ENCODE measurements at places on chromosomes 6 and 20. TPM values are rescaled to one million over a fixed set of nuclear protein-coding genes. Genes with fewer than 3 reads are reported as not detected.

DNA sequence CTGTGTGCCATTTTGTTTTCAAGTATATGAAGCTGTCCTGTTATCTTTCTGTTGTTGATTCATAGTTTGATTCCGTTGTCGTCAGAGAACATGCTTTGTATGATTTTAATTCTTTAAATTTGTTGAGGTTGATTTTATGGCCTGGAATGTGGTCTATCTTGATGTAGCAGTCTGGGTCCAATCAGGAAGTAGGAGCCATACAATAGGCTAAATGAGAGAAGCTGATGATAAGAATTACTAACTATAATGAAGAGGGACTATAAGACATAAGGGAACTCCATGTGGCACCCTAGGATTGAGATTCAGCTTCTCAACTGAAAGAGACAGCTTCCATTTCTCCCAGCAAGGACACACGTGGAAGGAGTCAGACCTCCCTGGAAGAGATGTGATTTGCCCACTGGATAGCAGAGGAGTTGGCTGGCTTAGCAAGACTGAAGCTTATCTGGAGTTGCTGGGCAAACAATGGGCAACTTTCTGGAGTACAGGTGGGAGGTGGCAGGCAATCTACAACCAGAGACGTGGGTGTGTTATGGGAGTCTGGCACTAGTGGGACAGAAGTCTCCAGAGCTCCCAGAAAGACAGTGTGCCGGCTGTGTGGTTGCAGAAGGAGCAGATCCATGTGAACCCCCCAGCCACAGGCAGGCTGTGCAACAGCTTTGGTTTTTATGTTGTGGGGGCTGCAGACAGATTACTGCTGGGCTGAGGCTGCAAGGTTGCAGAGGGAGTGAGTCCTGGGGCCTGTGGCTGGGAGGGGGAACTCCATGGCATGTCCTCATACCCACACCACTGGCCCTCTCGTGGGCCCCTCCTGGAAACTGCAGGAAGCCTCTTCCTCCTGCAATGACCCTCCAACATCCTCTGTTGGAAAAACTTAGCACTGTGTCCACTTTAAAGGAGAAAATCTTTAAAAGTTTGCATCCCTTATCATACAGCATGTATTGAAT, 7.1 kb downstream of the ZNF831 start:
- DNase-seq = no peak

- DNase-seq = no peak
Measured at GRCh38 chr6:143322386-143322785, 128.1 kb downstream of the ADAT2 start.

DNA sequence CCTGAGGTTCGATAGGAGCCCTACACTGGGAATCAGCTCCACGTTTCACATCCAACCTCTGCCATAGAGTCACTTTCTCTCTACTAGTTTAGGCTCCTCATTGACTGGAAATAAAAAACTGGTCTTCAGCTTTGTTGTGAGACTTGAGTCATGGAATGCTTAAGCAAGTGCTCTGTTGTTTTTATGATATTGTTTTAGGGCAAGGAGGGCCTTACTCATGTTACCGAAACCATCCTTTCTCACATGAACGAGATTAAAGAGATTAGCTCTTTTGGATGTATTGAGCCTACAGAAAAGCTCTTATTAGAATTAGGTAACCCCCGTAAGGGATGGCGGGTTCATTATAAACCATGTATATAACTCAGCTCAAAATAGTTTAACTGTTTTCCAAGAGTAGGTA, 6.9 kb upstream of the MOCS1 start:
- no peak for DNase-seq

- DNase-seq = no peak
Measured at GRCh38 chr6:156822747-156823206, 45.6 kb downstream of the ARID1B start.

ERVFRD-1 gene
- not detected for polyA plus RNA-seq

DNA sequence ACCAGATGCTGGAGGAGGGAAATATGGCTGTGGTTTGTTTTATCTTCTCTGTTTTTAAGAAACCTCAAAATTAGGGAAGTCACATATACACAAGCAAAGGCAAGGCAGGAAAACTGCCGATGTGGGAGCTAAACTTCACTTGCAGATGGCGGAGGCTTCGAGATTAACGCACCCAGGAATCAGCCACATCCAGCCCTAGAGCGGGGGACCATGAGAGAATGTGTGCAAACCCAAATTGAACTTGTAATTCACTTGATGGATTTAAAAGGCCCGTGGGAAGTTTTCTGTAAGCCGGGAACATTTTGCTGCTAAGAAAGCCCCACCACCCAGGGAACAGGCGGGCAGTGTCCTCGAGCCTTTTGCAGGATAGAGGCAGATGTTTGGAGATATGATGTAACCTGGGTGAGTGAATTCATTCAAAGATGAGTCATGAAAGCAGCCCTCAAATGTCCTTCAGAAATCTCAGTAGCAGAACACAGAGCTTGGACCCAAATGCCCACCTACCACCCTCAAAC, 39.9 kb downstream of the PREX1 start:
- peak; percentile 29 for DNase-seq

- peak; percentile 23 for DNase-seq
Measured at GRCh38 chr20:41854765-41855164, 236.6 kb upstream of the CHD6 start.

- peak; percentile 74 for DNase-seq
Measured at GRCh38 chr6:110654096-110654820, 161.0 kb downstream of the CDK19 start.

DNA sequence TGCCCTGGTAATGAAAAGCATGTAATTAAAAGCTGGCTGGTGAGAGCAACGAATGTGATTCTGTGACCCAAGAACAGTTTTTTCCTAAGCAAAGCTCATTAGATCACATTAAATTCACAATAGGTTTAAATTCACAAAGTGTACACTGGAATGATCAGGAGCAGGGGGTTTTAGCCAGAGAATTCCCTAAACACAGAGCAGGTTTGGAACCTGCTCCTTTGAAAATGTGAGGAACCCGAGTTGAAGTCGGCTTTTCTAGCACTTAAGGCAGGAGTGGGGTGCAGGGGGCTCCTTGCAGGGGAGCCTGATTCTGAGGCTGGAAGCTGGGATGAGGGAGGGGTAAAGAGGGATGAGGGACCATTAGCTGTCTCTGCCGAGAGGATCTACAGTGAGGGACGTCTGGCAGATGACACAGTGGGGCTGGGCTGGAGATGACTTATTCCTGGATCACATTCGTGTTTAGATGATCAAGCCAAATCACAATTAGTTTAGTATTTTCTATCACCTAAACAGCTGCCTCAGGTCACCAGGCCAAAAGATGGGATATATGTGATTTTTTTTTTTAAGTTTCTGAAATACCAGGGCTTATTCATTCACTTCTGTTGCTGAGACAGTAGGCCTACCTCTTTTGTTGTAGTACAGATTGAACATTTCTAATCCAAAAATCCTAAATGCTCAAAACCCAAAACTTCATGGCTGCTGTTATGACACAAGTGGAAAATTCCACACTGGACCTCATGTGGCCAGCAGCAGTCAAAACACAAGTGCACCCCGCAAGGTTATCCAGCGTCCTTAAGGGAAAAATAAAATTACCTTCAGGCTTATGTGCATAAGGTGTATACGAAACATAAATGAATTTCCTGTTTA, 93.1 kb upstream of the HIVEP1 start:
- no peak for DNase-seq

DNA sequence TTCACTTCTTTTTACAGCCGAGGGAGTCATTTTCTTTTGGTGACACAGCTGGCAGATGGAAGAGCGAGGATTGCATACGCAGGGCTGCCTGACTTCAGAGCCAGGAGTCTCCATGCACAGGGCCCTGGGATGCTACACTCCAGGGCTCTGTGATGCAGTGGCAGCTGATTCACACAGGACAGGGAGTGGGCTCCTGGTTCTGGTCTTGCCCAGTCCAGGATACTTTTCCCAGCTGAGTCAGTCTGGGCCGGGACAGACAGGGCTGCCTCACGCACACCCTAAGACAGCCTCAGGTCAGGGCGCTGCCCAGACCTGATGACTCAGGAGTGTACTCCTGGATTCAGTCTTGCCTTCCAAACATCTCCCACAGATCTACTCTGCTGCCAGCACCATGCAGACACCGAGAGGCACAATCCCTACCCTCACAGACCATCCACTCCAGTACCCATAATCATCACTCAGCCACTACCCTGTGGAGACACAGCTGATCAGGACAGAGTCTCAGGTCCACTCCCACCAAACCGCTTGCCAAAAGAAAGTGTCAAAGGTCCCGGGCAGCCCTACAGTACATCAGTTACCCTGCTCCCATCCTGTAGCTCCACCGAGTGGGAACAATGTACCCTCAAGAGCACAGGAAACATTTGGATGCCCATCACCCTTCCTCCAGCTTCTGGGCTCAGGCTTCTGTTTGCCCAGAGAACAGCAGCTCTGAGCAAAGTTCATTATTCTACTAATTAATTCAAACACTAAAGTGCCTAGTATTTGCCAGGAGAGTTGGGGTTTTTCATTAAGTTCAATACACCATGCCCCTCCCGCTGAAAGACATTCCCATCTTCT, 11.5 kb downstream of the SDC4 start:
- peak; percentile 85 for DNase-seq

GRCh38 chr20:49792006-49792405, 20.6 kb upstream of the SLC9A8 start:
- DNase-seq = no peak

- DNase-seq = no peak
Measured at GRCh38 chr6:40194447-40195170, 260.3 kb upstream of the MOCS1 start.

GRCh38 chr6:46078294-46078693, 51.5 kb upstream of the ENPP4 start:
- no peak for DNase-seq

DNA sequence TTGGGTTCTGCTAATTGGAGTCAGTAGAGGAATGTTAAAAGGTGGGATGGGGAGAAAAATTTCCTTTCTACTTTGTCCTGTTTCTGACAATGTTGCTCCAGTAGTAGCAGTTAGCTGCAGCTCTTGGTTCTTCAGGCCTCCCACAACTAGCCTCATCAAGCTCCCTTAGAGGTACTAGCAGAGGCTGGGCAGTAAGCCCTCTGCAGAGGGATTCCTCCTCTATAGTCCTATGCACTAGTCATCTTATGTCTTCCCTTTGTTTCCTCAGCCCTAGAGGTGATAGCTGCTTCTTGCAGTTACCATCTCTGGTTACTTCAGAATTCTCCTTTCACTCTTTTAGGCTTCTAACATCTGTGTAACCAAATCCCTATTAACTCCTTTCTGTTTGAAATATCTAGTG, 99.8 kb downstream of the FILIP1 start:
- DNase-seq = no peak

RFX6 gene
- not detected for polyA plus RNA-seq

DNA sequence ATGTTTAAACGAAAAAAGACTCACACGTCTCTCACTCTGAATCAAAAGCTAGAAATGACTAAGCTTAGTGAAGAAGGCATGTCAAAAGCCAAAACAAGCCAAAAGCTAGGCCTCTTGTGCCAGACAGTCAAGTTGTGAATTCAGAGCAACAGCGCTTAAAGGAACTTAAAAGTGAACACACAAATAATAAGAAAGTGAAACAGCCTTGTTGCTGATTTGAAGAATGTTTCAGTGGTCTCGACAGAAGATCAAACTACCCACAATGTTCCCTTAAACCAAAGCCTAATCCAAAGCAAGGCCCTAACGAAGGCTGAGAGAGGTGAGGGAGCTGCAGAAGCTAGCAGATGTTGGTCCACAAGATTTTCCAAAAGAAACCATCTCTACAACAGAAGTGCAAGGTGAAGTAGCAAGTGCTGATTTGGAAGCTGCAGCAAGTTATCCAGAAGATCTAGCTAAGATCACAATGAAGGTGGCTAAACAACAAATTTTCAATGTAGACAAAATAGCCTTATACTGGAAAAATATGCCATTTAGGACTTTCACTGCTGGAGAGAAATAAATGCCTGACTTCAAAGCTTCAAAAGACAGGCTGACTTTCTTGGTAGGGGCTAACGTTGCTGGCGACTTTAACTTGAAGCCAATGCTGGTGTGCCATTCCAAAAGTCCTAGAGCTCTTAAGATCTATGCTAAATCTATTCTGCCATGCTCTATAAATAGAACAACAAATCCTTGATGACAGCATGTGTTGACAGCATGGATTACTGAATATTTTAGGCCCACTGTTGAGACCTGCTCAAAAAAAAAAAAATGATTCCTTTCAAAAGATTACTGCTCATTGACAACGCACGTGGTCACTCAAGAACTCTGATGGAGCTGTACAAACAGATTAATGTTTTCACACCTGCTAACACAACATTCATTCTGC, 40.3 kb downstream of the SEC63 start:
- DNase-seq = no peak

DNA sequence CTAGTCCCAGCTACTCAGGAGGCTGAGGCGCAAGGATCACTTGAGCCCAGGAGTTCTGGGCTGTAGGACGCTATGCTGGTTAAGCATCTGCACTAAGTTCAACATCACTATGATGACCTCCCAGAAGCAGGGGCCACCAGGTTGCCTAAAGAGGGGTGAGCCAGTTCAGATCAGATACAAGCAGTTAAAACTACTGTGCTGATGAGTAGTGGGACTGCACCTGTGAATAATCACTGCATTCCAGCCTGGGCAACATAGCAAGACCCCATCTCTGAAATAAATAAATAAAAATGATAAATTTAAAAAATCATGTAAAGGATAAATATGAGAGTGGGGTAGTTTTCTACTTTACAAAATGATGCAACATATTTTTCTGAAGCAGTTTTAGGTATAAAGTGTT, 106.5 kb downstream of the TMEM170B start:
- no peak for DNase-seq

MUCL3 gene
- polyA plus RNA-seq = 0.04 TPM

GRCh38 chr6:156782691-156783320, 5.6 kb downstream of the ARID1B start:
- DNase-seq = no peak

C6orf52 gene
- 1.4 TPM for polyA plus RNA-seq

GRCh38 chr6:24779416-24780016, 4.8 kb downstream of the GMNN start:
- no peak for DNase-seq

DNA sequence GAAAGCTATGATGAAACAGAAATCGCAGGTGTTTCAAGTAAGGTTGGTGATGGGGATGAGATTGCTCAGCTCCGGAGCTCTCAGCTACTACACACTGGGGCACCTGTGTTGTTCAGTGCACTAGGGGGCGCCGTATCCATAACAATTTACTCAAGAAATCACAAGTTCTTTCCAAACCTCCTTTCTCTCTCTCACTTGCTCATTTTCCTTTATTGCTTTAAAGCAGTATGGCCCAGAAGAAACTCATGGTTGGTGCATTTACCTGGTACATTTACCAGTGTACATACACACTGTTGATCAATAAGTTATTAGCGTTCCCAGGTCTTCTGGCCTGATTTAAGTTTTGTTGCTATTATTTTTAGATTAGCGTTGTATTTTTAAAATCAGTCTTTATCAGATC, 235.2 kb upstream of the TAB2 start:
- peak; percentile 47 for DNase-seq

GRCh38 chr6:169777896-169778295, 26.5 kb downstream of the ERMARD start:
- DNase-seq = no peak

EPPIN gene
- polyA plus RNA-seq = not detected

- DNase-seq = no peak
Measured at GRCh38 chr6:41524634-41525011, 21.6 kb upstream of the FOXP4 start.
